ENCODE measurements at places on chromosomes 3 and 15.

DNA sequence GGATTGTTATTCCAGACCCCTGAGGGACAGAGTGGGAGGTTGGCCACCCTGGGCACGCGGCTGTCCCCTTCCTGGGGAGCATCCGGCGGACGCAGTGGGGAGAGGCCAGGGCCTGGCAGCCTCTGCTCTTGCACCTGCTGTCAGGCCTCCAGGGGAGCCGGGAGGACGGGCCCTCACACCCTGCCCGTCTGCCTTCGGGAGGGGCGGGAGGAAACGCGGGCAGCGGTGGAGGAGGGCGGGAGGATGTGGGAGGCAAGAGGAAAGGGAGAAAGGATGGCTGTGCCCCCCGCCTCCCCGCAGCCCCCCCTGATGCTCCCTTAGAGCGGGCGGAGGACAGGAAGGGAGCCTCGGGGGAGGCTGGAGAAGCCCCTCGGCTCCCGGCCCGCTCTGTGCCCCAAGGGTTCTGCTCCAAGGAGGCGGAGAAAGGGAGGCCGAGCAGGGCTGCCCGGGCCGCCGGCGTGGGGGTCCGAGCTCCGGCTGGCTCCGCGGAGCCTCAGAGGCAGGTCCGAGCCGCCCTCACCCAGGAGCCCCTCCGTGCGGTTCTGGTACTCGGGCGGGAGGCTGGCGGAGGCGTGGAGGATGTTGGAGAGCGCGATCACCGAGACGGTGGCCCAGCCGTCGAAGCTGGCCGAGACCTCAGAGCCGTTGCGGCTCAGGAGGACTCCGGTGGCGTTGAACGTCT is 40.9 kb downstream of the MUC20 start:
- no peak for DNase-seq

GRCh38 chr15:35141743-35142471 is 56.8 kb upstream of the NANOGP8 start:
- no peak for DNase-seq

- DNase-seq = no peak
Observed at GRCh38 chr15:22966321-22967083, 13.7 kb downstream of the CYFIP1 start.

- no peak for DNase-seq
Observed at GRCh38 chr15:51251556-51251955, 86.8 kb downstream of the CYP19A1 start.

- DNase-seq = no peak
Observed at GRCh38 chr3:108664266-108664665, 74.7 kb downstream of the DZIP3 start.

- no peak for DNase-seq
Observed at GRCh38 chr3:14397531-14397930, 4.9 kb upstream of the SLC6A6 start.

- no peak for DNase-seq
Observed at GRCh38 chr3:99466331-99466730, 172.1 kb upstream of the COL8A1 start.

DNA sequence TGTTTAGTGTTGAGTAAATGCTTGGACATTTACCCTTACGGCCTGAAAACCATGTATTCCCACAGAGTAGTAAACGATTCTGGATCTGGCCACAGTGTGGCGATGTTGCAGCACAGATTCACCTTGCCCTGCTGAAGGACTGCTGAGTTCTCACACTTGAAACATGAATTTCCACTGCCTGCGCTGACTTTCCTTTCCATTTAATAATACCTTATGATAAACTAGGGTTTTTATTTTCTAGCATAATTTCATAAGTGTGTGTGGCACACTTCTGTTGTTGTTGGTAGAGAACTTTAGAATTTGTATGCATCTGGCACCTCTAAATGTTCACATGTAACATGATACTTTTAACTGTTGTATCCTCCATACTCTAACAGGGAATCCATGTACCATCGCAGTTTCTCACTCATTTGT is 53.9 kb downstream of the C3orf38 start:
- DNase-seq = peak; percentile 46

DNA sequence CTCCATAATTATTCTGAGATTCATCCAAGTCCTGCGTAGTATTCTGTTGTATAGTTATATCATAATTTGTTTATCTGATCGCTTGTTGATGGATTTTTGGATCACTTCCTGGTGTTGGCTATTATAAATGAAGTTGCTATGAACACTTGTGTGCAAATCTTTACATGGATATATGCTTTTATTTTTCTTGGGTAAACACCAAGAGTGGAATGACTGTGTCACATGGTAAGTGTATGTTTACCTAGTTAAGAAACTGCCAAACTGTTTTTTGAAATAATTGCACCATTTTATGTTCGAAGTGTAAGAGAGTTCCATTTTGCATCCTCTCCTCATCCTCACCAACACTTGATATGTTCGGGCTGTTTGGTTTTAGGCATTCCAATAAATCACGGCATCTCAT is 360.4 kb upstream of the FRG2C start:
- DNase-seq = no peak

DNA sequence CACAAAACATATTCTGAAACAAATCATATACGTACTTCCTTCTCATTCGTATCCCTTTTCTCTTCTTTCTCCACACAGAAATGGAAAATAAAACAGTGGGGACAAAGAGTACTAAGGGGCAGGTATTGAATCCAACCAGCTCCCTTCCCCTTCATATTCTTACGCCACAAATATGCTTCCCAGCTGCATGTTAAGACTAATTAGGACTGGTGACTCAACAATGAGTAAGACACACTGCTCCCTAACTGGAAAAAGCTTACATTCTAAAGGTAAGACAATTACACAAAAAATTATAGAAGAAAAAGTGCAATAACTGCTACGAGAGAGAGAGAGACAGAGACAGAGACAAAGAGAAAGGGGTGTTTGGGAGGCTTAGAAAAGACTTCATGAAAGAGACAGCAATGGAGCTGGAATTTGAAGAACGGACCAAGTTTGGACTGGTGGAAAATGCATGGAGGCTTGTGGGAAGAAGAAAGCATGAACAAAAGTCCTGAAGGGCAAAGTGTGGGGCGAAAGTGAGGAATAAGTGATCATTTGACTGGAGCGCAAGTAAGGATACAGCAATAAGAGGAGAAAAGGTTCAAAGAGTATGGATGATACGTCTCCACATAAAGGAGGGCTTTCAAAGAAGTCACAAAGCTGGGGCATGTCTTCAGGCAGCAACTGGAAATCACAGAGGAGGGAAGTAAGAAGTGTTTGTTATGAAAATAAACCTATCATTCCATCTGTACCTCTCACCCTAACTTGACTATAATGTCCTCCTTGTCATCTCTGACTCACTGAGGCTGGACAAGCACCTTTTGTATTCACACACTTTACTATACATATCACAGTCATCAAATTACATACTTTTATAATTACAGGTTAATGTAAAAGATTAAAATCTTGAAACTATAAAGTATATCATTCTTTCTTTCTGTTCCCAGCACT is 49.2 kb downstream of the RYK start:
- no peak for DNase-seq

Measured in stimulated activated naive CD8-positive, alpha-beta T cell treated with anti-CD3 and anti-CD28 coated beads, Interleukin-15, amount 100 ng/mL, for 72 hours (primary cell).